ENCODE measurements at places on chromosomes 4 and X.

- no peak for DNase-seq
Observed at GRCh38 chr4:55343887-55344286, 2.2 kb upstream of the SRD5A3 start.

DNA sequence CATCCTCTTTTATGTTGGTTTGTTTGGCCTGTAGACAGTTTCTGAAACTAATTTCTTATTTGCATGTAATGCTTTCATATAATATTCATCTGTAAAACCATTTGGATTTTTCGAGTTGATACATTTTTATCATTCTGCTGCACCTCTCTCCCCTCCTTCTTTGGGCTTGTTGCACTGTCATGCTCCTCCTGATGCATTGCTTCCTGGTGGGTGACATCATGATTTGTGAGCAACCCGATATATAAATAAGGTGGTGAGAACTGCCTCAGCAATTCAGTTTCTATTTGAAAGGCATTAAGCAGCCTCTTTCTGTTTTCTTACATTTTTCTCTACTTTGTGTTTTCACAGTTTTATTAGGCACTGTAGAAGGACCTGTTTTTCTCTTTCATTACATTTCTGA lies 515.7 kb downstream of the RPA4 start:
- DNase-seq: no peak

GRCh38 chr4:83875437-83875836 lies 339.5 kb downstream of the GPAT3 start:
- no peak for DNase-seq

DNA sequence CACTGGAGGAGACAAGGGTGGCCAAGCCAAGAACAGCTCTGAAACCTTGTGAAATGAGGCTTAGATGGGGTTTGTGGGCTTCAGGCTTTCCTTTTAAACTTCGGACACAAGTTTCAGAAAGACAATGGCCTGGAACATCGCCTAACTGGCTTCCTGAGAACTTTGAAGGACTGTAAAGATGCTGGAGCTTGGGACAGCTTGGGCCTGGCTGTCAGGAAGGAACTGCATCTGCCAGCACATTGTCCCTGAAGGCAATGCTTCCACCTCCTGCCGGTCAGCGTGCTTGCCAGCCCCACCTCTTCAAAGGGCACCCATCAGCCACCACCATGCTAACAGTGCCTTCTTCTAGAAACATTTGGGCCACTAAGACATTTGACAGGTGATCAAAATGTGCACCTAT lies 107.9 kb downstream of the DRD5 start:
- no peak for DNase-seq

DNA sequence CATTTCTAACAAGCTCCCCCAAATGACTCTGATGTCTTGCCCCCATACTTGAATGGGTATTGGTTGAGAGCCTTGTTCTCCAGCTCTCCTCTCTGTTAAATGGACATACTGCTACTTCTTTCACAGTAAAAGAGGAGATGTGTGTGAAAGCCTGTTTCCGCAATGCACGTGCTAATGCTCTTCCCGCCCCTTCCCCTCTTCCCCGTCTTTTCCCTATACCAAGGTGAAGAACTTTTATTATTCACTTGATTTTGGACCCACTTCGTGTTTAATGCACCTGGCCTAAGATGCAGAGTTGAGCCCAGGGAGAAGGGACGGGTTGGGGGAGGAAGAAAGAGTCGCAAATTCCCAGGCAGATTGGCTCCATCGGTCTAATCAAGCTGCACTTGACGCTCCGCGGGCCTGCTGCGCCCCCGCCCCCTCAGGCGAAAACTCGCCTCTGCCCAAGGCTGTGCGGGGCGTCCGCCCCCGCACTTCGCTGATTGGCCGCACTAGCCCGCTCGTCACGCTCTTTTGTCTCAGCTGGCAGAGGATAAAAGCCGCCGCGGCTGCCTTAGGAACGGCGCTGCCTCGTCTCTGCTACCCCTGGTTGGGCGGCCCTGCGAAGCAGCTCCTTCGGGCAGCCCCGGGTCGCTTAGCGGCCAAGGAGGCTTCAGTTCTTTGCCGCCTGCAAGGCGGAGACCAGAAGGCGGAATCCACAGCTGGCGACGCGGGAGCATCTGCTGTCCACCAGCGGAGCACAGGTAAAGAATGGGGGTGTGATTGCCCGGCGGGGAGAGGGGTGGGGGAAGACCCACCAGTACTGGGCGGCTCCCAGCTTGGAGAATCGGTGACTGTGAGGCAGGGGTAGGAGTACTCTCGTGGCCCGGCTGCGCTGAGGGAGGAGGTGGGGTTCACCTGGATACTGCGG lies at the start of gene ZCCHC12:
ZCCHC12 (plus strand) TSS at position 562 of the 910 bp plus-strand sequence. CDS start 1,421 bp downstream, outside the sequence.
- DNase-seq: no peak

DNA sequence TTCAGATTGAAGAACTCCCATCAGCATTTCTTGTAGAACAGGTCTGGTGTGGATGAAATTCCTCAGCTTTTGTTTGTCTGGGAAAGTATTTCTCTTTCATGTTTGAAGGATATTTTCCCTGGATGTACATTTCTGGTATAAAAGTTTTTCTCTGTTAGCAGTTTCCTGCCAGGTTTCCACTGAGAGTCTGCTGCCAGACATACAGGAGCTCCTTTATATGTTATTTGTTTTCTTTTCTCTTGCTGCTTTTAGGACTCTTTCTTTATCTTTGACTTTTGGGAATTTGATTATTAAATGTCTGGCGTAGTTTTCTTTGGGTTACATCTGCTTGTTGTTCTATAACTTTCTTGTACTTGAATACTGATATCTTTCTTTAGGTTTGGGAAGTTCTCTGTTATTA lies 486.5 kb downstream of the ARAP2 start:
- no peak for DNase-seq

All from HT-29 (cell line).